ENCODE measurements at places on chromosomes 1 and 21.
A peak's percentile ranks its signal among the peaks of the same experiment; 100 is the strongest.

GRCh38 chr1:18938707-18939070 is 17.8 kb downstream of the IFFO2 start:
- no peak for DNase-seq

DNA sequence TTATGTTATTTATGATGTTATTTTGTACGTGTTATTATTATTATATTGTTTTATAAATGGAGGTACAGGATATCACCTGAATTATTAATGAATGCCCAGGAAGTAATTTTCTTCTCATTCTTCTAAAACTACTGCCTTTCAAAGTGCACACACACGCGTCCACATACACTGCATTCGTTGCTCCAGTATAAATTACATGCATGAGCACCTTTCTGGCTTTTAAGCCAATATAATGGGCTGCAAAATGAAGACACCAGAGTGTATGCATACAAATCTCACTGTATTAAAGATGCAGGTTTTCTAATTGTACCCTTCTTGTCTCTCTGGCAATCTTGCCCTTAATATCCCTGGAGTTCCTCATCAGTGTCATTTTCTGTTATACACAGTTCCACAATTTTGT is 6.9 kb downstream of the RGS4 start:
- DNase-seq = no peak

GRCh38 chr1:77975386-77975785 is 3.5 kb downstream of the FUBP1 start:
- DNase-seq = peak; percentile 61

- DNase-seq = peak; percentile 98
Measured at GRCh38 chr1:223707256-223708000, 4.9 kb upstream of the CAPN2 start.

Data from fibroblast of skin of right biceps (primary cell).